ENCODE measurements at places on chromosomes 6 and 20.

DNA sequence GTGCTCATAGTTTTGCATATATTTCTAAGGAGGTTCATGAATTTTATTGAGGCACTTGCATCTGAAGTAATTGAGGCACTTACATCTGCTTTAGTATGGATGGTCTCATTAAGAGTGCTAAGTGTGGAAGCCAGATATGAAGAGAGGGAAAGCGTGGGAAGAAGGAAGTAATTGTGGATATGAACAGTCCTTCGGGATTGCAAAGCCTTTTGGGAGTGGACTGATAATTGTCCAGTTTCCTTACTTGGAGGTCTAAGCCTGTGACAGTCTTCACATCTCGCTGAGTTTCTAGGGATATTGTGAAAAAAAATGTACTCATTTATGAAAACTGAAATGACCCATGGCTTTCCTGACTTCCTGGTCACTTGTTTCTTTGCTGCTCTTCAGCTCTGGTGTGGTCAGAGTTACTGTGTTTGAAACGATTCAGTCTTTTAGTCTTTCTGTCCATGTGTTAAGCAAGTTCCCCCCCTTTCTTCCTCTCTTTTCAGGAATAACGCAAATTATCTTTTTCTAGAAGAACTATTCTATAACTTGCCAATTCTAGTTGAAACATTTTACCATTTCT, 137.3 kb downstream of the ZFAND3 start:
- no peak for DNase-seq

DNA sequence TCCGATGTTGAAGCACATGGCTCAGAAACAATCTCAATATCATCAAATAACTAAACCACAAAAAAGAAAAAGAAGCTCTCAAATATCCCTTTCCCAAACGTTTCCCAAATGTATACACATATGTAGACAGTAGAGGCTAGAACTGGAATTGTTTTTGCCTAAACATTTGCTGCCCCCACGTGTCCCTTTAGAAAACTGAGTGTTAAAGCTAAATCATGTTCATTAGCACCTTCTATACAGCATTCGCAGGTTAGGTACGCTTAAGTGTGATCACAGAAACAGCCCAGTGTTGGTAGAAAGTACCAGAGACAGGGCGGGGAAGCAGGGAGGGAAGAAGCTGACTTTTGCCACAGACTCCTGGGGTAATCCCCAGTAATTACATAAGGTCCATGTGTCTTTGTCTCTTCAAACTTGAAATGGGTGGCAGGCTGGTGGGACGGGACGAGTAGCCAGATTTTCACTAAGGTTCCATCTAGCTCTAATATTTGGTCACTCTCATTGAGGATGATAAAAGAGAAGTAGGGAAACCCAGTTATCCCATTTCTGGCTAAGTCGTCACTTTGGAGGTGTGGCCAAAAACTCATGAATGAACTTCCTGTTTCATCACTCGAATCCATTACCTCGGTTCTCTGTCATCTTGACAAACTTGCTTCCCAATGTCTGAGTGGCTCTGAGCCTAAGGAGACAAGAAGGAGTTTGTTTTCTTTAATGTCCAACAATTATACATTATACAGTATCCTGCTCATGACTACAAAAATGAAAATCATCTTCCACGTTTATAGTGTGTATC, 15.0 kb upstream of the TFAP2A start:
- DNase-seq = no peak

DNA sequence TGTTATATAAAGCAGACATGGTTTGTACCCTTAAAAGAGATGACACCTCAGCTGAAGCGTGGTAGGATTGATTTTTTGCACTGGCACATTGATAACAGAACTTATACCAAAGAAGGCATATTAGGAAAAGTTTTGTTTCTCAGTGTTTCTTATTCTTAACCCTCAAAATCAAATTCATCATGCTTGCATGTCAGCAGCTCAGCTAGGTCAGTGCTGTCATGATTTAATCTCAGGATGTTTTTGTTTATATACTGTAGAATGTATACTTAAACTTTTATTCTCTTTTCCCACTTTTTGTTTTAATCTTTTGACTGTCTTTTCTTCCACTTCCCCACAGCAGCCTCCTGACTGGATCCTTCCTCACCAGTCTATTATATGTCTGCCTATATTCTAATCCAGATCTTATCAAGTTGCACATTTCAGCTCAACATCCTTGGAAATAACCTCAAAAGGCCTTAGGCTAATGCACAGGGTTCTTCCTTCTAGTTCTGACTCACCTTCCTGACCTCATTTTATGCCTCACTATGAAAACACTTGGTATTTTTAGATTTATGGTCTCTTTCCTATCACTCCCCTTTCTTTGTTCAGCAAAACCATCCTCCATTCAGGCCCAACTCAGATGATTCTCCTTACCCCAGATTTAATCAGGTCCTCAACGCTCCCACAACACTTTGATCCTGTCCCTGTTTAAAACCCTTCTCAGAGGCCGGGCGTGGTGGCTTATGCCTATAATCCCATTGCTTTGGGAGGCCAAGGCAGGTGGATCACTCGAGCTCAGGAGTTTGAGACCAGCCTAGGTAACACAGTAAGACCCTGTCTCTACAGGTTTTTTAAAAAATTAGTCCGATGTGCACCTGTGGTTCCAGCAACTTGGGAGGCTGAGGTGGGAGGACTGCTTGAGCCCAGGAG, 7.2 kb downstream of the HEBP2 start:
- DNase-seq = no peak

- no peak for DNase-seq
These were observed 68.8 kb upstream of the THEMIS start for GRCh38 chr6:127969701-127970100.

DNA sequence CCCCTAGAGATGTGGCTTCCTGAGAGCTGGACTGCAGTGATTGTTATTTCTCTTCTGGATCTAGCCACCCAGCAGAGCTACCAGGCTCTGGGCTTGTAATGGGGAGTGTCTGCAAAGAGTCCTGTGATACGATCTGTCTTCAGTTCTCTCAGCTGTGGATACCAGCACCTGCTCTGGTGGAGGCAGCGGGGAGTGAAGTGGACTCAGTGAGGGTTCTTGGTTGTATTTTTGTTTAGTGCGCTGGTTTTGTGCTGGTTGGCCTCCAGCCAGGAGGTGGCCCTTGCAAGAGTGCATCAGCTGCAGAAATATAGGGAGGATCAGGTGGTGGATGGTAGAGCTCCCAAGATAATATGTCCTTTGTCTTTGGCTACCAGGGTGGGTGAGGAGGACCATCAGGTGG, 33.7 kb downstream of the PAX1 start:
- no peak for DNase-seq

- no peak for DNase-seq
These were observed 13.6 kb downstream of the COL9A1 start for GRCh38 chr6:70289299-70289698.

- no peak for DNase-seq
These were observed 49.8 kb upstream of the ADGRG6 start for GRCh38 chr6:142251930-142252445.

GRCh38 chr6:7104752-7105151, 3.0 kb upstream of the RREB1 start:
- no peak for DNase-seq

DNA sequence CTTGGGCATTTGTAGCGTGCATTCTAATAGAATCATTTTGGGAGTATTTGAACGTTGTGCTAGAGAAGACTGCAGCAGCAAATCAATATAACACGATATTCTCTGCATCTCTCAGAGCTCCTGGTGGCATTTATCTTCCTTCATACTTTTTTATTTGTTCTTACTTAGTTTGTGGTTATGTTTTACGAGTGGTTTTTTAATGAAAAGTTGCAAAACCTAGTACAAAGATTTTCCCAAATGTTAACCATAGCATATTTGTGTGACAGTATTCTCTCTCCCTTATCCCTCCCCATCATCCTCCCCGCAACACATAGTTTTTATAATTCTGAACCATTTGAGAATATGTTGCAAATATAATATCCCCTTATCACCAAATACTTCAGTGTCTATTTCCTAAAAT, 50.4 kb downstream of the JARID2 start:
- no peak for DNase-seq

DNA sequence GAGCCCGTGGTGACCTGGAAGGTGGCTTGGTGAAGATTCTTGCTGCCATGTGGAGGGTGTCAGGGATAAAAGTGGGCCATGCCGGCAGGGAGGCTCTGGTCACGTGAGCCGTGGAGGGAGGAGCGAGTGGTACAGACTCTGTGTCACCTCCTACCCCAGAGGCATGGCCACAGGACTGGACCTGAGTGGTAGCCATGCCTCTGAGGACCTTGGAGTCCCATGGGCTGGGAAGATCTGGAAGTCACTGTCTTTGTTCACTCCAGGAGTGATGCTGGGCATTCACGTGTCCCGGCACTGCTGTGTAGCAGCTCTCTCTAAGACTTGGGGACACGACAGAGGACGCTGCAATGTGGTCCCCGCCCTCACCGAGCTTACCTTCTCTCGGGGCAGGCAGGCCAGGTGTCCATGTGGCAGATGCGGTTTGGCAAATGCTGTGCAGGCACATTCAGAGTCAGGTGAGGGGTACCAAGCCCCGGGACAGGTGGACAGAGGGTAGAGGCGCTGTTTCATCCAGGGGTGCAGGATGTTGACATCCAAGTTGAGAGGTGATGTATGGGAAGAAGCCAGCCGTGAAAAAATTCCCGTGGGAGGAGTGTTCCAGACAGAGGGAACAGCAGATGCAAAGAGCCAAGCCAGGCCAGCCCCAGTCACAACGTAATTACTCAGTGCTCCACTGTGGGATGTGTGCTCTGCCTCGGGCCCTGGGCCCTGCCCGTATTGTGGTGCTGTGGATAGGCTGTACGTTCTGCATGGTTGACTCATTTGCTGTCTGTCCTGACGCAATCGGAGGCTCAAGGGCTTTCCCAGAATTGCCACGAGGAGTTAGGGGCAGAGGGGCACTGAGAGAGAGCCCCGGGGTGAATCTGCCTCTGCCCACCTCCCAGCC, 307.8 kb downstream of the TAF4 start:
- DNase-seq = no peak

GRCh38 chr20:48230216-48230615, 444.9 kb upstream of the SULF2 start:
- DNase-seq = no peak

- no peak for DNase-seq
These were observed 3.7 kb downstream of the MAP3K4 start for GRCh38 chr6:160995271-160995670.

GRCh38 chr6:111530667-111531066, 47.6 kb upstream of the REV3L start:
- no peak for DNase-seq

- no peak for DNase-seq
These were observed 50.6 kb downstream of the GJA10 start for GRCh38 chr6:89944826-89945407.

DNA sequence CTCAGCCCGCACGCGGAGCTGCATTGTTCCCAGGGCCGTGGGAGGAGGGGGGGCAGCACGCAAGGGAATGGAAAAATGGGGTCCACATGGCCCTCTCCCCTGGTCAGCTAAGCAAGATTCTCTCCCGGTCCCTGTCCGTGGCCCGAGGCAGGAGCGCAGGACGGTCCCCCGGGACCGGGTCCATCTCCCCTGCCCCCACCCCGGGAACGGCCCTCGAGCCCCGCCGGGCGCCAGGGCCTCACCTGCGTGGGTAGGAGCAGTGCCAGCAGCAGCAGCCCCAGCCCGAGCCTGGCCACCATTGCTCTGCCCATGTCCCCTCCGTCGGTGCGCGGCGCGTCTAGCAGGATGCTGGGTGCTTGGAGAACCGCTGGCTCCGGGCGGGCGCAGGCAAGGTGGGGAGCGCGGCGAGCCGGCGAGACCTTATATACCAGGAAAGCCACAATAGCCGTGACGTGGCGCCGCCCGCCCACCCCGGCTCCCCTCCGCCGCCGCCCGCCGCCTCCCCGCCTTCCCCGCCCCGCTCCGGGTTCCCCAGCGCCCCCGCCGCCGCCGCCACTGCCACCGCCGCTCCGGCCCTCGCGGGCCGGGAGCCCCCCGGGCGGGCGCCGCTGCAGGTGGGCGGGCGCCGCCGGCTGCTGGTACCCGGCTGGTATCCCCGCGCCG, at the start of gene CD24:
CD24 (minus strand) TSS at position 394 of the 663 bp plus-strand sequence; CDS start at position 311, 83 bp downstream.
- no peak for DNase-seq

- DNase-seq = no peak
These were observed 211.2 kb downstream of the MAFB start for GRCh38 chr20:40477805-40478204.

- no peak for DNase-seq
These were observed 154.0 kb downstream of the TSHZ2 start for GRCh38 chr20:53126185-53126584.

GRCh38 chr6:168304752-168305015, 14.9 kb downstream of the DACT2 start:
- DNase-seq = no peak

Data from stimulated activated CD8-positive, alpha-beta memory T cell treated with anti-CD3 and anti-CD28 coated beads, Interleukin-2, amount 100 ng/mL, for 1 hour (primary cell).